Panc1 (cell line): ENCODE measurements at places on chromosomes 1 and 21. TPM values are rescaled to one million over a fixed set of nuclear protein-coding genes. Genes with fewer than 3 reads are reported as not detected.

HUNK gene
- total RNA-seq, result 0.05 TPM

HTR6 gene
- 0.10 TPM for total RNA-seq

SLC35D1 gene
- 7.0 TPM for total RNA-seq

TCHH gene
- total RNA-seq, result 0.28 TPM

DCAF8 gene
- total RNA-seq, result 127 TPM

VWA5B1 gene
- total RNA-seq, result not detected
